ENCODE measurements at places on chromosomes 7 and 10.

GRCh38 chr10:9825491-9826018, 1192.1 kb upstream of the CELF2 start:
- peak; percentile 98 for DNase-seq

GRCh38 chr10:58586282-58587245, 73.9 kb downstream of the BICC1 start:
- DNase-seq, result no peak

GRCh38 chr10:113272511-113272910, 280.3 kb upstream of the HABP2 start:
- no peak for DNase-seq

DNA sequence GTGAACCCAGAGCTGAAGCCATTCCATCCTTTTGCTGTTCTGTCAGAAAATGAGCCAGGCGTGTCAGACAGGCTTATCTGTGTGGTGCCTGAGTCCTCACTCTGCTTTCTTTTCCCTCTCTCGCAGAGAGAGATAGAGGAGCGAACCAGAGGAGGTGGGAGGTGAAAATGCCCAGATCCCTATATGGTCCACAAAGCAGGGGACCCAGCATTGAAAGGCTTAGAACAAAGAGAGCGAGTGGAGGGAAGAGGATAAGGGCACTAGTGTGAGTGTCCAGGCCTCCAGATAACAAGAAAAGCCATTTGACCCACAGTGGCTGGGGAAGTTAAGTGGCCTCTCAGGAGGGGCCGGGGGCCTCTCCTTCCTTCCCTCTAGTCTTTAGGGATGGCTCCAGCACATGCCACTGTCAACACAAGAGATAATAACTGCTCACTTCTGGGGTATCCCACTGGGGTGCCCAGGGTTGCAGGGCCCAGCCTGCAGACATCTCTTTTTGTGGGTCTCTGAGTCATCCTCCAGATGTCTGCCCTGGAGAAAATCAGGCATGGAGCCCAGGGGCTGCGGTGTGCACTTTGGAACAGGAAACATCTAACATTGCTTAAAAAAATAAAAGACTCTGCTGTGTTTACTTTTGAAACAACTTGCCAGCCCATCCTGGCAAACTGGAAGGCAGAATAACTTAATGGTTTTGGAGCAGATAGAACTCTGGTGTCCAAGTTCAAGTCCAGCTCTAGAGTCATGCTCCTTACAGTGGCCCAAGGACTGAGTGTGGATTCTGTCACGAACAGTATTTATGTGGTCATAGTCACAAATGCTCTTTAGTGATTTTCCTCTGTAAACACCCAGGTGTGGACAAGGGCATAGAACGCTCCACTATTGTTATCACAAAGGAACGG, 189.5 kb downstream of the CXCL12 start:
- no peak for DNase-seq

- DNase-seq, result peak; percentile 82
Observed at GRCh38 chr10:33238643-33239042, 95.8 kb downstream of the NRP1 start.

GRCh38 chr10:102923601-102924000, 5.5 kb downstream of the CNNM2 start:
- no peak for DNase-seq

- DNase-seq, result no peak
Observed at GRCh38 chr10:130914367-130914766, 397.2 kb downstream of the TCERG1L start.

DNA sequence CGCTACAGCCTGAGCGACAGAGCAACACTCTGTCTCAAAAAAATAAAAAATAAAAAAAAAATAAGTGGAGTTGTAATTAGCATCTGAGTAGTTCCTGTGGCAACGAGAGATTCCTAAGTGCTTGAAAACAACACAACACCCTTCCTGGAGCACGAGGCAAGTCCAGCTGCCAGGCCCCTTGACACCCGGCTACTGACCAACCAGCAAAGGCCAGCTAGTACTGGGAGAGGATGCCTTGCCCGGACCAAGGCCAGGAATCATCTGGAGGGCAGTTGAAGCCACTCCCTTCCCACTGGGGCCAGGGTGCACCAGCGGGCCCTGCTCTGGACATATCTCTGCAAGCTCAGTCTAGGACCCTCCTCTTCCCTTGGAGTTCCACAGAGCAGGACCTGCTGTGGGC, 536 bp downstream of the C10orf105 start:
- DNase-seq, result no peak

- no peak for DNase-seq
Observed at GRCh38 chr10:260819-261429, 125.7 kb downstream of the ZMYND11 start.

- DNase-seq, result no peak
Observed at GRCh38 chr7:41629711-41630111, 73.2 kb downstream of the INHBA start.

DNA sequence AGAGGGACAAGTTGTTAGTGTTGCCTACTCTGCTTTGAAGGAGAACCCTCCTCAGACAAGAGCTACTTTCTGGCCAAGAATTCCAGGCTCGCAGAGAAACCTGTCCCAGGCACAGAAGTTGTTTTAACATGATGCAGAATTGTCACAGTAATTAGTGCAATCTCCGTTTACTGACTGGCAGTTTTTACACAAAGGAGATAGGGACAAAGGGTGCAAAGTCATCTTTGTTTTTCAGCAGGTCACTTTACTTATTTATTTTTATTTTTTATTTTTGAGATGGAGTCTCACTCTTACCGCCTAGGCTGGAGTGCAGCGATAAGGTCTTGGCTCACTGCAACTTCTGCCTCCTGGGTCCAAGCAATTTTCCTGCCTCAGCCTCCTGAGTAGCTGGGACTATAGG, 12.3 kb downstream of the TCF7L2 start:
- DNase-seq, result peak; percentile 80

- no peak for DNase-seq
Observed at GRCh38 chr7:74570533-74571156, 86.9 kb upstream of the GTF2I start.

- DNase-seq, result no peak
Observed at GRCh38 chr10:91592266-91592975, 40.5 kb downstream of the PPP1R3C start.

DNA sequence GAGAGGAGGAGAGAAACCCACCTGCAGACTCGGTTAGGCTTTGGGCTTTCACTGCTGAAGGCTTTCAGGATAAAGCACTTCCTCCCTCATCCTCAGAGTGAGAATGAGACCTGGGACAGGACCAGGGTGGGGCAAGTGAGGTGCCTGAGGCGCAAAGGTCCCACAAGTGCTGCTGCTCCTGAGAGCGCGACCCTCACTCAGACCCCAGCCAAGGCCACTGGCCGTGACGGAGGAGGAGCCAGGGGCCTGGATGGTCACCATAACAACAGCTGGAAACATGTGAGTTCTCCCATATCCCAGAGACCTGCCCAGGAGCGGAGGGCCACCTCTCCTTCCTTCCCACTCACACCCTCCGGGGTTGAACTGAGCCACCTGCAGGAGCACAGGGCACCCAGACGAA, 46.9 kb upstream of the MKRN1 start:
- DNase-seq, result no peak

GRCh38 chr7:70660154-70660818, 471.7 kb upstream of the GALNT17 start:
- no peak for DNase-seq

- DNase-seq, result no peak
Observed at GRCh38 chr10:78991187-78991586, 77.6 kb upstream of the ZMIZ1 start.

DNA sequence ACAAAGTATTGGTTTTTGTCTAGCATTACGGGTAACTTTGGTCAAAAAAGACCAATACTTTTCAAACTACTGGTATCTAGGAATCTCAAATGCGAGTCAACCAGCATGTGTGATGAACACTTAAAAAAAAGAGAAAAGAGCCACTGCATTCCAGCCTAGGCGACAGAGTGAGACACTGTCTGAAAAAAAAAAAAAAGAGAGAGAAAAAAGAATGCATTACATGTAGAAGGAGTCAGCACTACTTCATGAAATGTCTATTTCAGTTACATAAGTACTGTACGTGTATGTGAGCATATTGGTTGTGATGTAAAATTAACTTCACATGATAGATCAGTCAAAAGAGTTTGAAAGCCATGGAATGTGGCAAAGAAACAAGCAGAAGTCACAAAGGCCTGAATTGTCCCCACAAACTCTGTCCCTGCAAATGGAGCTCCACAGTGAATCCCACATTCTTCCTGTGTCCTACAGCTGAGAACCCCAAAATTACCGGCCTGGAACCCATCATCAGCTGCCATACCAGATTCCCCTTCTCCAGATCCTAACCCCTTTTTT, 1.6 kb downstream of the DENND11 start:
- DNase-seq, result peak; percentile 78

DNA sequence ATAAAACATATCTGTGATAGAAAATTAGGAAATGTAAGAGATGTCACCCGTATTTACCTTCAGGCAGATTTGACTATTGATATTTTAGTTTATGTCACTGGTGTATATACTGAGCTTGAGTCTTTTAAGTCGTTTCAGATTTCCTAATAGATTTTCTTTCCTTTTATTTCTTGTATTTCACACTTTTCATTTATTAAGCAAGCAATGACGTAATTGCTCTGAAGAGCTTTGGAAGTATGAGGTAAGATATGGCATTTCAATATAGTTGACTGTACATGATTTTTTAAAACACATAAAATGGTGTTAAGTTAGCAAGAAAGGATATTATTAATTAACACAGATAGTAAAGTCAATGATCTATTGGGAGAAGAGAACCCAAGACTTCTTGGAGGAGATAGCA, 652.6 kb downstream of the SORCS1 start:
- no peak for DNase-seq

GRCh38 chr7:13880789-13881188, 108.7 kb downstream of the ETV1 start:
- DNase-seq, result no peak

GRCh38 chr10:74871595-74872382, 45.4 kb downstream of the KAT6B start:
- no peak for DNase-seq

DNA sequence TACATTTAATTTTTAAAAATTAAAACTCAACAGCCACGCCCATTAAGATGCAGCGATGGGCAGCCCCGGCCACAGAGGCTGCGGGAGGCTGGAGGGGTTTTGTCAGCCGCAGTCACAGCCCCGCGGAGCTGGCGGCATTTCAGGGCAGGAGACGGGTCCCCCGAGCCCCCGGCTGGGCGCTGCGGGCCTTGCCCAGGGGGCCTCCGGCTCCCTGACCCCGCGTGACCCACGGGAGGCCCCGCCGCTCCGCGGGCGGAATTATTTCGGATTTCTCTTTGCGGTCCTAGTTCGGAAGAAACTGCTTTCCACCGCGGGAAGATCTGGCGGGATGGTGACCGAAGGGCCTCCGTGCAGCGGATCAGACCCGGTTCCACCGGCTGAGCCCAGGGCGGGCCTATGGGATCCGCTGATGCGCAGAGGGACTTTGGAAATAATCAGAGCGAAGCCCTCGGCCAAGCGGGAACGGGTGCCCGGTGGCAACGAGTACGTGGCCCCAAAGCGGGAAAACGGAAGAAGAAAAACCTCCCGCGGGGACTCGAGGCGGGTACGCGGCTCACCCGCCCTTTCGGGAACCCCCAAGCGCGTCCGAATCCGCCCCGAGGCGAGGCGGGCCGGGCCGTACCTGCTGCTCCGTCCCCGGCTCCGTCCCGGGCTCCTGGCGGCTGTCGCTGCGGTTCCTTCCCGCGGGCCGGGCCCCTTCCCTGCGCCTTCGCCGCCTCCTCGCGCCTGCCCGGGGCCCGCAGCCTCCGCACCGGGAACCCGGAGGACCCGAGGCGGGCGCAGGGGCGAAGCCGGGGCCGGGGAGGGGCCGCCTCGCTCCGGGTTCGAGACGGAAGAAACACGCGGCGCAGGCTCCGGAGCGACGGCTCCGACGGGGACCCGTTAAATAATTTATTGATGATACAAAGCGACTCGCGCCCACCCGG, 1.7 kb downstream of the NKX6-2 start:
- DNase-seq, result no peak

- DNase-seq, result peak; percentile 45
Observed at GRCh38 chr7:105268511-105269392, 120.0 kb downstream of the SRPK2 start.

DNA sequence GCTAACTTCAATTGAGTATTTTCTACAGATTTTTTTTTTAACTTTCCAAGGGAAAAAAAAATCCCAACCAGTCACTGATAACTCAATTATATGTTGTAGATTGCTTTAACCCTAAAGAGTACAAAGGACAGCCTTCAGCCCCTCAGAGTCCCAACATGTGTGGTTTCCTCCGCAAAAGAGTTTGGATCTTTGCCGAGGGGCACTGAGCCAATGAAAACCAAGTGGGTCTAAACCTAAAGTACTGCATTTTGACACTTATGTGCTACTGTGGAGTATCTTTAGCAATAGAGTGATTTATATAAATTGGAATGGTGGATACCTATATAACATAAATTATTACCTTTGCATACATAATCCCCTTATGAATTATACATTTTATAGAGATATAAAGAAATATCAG, 91.5 kb downstream of the SEMA3D start:
- no peak for DNase-seq

DNA sequence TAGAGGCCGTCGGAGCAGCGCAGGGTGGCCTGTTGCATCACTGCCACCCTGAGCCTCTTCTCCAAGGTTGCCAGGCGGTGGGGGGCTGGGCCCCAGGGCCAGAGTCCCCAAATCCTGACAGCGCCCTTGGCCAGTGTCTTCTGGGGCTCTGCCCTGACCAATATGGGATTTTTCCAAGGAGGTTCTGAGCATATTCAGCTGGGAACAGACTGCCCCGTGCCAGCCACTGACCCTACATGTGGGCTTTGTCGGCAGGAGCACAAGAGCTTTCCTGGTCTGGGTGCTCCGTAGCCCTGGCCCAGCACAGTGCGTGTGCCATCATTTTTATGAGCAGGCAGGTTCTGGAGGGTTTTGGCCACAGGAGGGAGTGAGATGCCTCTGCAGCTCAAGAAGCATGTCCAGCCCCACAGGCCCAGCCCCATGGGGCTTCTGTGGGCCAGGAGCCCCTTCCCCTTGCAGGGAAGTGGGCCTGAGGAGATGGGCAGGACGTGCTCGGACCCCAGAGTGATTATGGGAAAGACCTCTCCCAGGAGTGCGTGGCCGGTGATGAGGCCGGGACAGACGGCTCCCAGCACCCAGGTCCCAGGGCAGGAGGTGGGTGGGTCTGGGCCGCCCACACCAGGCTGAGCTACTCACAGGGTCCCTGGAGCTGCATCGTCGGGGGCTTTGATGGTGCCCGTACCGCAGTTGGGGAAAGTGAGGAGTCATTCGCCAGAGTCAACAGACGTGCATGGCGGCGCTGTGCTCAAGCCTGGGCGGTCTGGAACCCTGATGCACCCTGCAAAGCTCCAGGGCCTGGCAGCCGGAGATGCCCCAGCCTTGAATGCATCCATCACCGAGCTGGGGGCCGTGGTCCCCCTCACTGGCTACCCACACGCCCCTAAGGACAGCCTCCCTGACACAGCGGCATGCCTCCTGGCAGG, 66.6 kb downstream of the PWWP2B start:
- DNase-seq, result no peak

GRCh38 chr7:154976844-154977243, 26.1 kb downstream of the PAXIP1 start:
- no peak for DNase-seq

- DNase-seq, result no peak
Observed at GRCh38 chr7:40621592-40621998, 486.8 kb downstream of the SUGCT start.
